ENCODE measurements at places on chromosomes 2 and 18.

- no peak for DNase-seq
Observed at GRCh38 chr2:187962538-187962937, 329.1 kb upstream of the GULP1 start.

- no peak for DNase-seq
Observed at GRCh38 chr2:227152093-227152766, 11.8 kb downstream of the COL4A4 start.

DNA sequence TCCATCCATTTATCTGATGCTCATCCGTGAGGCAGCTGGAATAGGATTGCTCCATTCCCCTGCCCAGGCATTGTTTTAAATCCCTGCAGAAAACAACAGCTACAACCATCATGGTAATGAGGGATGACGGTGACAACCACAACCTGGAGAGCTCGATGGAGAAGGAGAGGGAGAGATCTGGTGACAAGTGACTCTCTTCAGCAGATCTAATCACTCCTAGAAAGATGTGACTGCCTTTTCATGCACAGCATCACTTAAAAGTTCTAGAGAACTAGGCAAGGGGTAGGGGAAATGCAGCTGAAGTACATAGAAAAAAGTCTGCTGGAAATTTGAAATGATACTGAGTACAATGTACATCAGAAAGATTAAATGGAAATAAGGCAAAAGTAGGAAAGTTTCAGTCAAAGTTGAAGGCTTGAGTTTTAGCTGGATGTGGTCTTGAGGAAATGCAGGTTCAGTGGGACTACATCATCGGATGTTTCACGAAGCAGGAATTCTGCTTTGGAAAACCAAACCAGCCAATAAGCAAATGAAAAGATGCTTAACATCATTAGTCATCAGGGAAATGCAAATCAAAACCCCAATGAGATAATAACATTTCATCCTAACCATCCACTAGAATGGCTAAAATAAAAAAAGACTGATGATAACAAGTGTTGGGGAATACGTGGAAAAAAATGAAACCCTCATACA, 6.8 kb upstream of the ARHGAP25 start:
- no peak for DNase-seq

- no peak for DNase-seq
Observed at GRCh38 chr2:182023235-182023634, 37.6 kb downstream of the PPP1R1C start.

GRCh38 chr2:54595999-54596902, 127.2 kb upstream of the EML6 start:
- no peak for DNase-seq

- no peak for DNase-seq
Observed at GRCh38 chr18:13003466-13003896, 12.3 kb downstream of the CEP192 start.

- DNase-seq, result no peak
Observed at GRCh38 chr2:66436581-66437001, 1.7 kb downstream of the MEIS1 start.

GRCh38 chr18:56711708-56712445, 60.7 kb downstream of the WDR7 start:
- DNase-seq, result no peak

GRCh38 chr2:14348247-14348646, 284.3 kb upstream of the LRATD1 start:
- no peak for DNase-seq

GRCh38 chr2:57693177-57693576, 353.4 kb upstream of the VRK2 start:
- DNase-seq, result no peak

Data from hypothalamus (tissue), 51 donors.